NCI-H510A treated with DMSO at 0.1 percent for 48 hours (cell line): ENCODE measurements at places on chromosomes 2 and 18.
A peak's percentile ranks its signal among the peaks of the same experiment; 100 is the strongest.

DNA sequence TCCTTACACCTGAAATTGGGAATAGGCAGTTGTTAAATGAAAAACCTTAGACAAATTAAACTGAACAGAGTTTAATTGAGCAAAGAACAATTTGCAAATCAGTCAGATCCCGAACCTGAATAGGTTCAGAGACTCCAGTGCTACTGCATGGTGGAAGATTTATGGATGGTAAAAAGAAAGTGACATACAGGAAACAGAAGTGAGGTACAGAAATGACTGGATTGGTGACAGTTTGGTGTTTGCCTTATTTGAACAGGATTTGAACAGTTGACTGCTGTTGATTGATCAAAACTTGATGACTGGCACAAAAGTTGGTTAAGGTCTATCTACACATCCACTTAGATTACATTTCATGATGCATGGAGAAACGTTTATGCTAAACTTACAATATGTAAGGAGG, 248.8 kb downstream of the HNMT start:
- no peak for DNase-seq

GRCh38 chr2:48287976-48288375, 242.0 kb upstream of the STON1 start:
- DNase-seq: no peak

- DNase-seq: no peak
Observed at GRCh38 chr2:62329797-62330196, 133.9 kb downstream of the B3GNT2 start.

GRCh38 chr18:9720327-9720726, 12.2 kb downstream of the RAB31 start:
- DNase-seq: no peak

DNA sequence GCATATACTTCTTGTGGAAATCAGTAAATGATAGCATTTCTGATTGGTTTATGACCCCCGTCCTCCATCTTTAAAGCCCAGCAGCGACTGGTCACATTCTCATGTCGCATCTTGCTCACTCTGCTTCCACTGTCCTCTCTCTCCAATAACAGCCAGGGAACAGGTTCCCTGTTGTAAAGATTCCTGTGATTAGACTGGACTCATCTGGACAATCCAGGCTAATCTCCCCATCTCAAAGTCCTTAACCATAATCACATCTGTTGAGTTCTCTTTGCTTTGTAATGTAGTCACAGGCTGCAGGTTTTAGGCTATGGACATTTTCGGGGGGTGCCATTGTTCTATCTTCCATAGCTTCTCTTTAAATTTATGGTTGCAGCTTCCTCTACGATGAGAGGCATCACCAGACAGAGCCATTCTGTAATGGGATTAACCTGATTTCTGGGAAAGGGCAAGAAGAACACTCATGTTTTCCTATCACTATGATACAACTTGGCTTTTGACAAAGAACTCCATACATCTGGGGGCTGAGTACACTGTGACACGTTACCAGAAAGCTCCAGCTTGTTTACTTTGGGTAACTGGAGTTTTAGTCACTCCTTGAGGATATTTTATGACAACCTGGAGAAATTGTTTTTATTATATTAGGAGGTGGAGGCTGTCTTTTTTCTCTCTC, 159.0 kb downstream of the NYAP2 start:
- DNase-seq: no peak

- DNase-seq: no peak
Observed at GRCh38 chr2:132949108-132949507, 279.1 kb upstream of the LYPD1 start.

DNA sequence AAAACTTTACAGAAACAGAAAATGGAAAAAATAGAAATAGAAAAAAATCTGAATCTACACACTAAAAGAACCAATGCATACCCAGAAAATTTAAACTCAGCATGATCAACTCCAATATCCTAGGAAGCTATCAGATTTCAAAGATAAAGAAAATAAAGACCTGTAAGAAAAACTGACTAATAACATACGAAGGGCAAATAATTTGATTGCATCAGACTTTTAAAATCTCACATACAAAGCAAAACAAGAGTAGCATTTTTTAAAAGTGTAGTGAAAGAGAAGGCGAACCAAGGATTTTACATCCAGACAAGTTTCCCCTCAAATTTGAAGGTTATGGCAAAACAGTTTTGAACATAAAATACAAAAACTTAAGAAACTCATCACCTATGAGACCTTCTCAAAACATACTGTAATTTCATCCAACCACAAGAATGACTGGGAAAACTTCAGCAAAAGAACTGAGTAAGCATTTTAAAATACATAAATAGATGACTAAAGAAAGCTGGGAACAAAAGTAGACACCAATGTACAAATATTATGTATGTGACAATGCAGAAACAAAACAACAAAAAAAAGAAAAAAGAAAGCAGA, 54.8 kb downstream of the NBAS start:
- no peak for DNase-seq

DNA sequence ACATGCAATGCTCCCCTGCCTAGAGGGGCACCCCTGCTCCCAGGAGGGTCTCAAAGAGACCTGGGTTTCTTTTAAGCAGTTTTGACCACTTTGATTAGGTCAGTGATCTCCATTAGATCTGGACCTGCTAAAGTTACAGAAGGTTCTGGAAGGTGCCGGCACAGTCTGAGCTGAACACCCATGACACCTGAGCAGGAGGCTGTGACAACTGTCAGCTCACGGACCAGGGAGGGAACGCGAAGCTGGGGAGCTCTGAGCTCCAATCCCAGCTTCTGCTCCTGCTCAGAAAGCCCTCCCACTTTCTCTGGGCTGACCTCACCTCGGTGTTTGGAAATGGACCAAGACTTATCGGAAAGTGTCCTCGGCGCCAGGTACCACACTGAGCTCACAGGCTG, 113.8 kb downstream of the NFATC1 start:
- no peak for DNase-seq

DNA sequence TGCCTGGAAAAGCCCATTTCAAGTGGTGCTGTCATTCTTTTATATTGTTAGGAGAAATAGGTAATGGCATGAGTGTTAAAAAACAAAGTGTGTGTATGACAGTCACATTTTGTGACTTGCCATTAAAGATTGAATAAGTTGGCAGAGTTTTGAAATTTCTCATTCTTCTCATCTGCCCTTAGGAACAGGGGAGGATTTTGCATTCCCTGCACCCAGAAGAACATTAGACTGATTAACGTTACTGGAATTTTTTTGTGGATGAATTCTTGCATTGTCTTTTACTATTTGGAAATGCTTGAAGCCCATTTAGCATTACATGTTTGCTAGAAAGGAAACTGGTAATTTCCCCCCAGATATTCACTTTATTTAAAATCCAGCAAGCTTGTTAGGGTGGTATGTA, 162.2 kb downstream of the BABAM2 start:
- no peak for DNase-seq

DNA sequence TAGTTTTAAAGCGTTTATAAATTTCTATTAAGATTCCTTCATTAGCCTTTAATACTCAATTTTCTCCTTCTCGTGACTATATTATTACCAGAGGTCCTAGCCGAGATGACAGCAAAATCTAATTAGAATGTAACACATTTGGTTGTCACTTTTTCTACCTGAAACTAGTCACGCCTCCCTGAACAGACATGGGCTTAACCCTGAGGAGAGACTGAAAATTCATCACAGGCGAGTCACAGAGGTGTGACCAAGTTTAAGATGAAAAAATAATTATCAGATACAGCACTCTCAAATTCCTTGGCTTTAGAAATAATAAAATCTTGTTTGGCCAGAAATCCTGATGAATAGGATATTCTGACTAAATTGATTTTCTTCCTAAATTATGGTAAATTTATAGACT, 834.4 kb upstream of the SLC39A10 start:
- DNase-seq: no peak

- peak; percentile 70 for DNase-seq
Observed at GRCh38 chr2:101419096-101419663, 31.9 kb upstream of the CREG2 start.

DNA sequence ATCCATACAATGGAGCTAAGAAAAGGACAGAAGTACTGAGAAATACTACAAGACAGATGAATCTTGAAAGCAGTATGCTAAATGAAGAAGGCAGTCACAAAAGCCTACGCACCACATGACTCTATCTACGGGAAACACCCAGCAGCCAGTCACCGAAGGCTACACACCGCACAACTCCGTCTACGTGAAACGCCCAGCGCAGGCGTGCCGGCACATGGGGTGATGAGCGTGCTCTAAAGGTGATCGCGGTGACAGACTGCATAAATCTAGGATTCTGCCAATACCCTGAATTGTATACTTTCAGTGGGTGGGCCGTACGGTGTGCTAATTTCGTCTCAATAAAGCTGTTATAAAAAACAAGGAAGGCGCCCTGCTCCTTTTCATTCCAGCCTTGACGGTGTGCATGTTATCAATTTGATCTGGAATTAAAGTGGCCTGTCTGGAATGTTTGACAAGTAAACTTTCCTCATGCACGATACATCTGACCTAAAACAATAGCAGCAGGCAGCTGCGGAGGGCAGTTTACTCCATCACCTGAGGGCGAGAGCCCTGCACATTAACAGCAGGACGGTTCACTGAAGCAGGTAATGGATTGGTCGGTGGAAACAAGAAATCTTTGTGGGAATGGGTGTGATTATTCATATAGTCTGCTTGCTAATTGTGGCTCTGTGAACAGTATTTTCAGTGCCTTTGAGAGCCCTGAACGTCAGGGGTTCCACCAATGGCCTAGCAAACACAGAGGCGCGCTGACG, 86.2 kb upstream of the SALL3 start:
- no peak for DNase-seq

- DNase-seq: no peak
Observed at GRCh38 chr2:45173513-45173912, 164.3 kb upstream of the SIX2 start.

- no peak for DNase-seq
Observed at GRCh38 chr2:223054193-223054781, 2.3 kb downstream of the KCNE4 start.

- no peak for DNase-seq
Observed at GRCh38 chr2:25220313-25220712, 51.9 kb upstream of the POMC start.

- peak; percentile 34 for DNase-seq
Observed at GRCh38 chr2:162058973-162059668, 14.9 kb downstream of the DPP4 start.

GRCh38 chr18:10113121-10114022, 199.6 kb downstream of the VAPA start:
- no peak for DNase-seq
